Foreskin keratinocyte (primary cell): ENCODE measurements at places on chromosomes 13 and 19. TPM values are rescaled to one million over a fixed set of nuclear protein-coding genes. Genes with fewer than 3 reads are reported as not detected.

DNA sequence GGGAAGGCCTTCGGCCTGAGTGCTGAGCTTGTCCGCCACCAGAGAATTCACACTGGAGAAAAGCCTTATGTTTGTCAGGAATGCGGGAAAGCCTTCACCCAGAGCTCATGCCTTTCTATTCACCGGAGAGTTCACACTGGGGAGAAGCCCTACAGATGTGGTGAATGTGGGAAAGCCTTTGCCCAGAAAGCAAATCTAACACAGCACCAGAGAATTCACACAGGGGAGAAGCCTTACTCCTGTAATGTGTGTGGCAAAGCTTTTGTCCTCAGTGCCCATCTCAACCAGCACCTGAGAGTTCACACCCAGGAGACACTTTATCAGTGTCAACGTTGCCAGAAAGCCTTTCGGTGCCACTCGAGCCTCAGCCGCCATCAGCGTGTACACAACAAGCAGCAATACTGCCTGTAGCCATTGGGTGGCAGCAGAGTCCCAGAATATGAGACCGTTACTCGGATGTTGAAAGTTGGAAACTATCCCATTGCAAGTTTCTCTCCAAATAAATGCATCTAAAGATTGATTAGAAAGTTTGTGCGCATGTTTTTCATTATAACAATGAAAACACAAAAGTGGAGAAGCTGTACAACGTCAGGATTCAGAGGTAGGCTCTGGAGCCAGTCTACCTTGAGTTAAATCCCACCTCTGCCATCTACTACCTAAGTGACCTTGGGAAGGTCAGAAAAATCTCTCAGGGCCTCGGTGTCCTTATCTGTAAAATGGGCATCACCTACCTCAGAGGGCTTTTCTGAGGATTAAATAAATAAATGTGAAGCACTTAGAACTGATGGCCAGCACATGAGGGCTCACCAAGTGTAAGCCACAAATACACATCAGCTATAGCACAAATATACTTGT, 21.1 kb downstream of the ZNF473 start:
- no peak for DNase-seq

GRCh38 chr19:47100290-47100689, 13.3 kb downstream of the ZC3H4 start:
- no peak for DNase-seq

The PINLYP gene
- 16.6 and 19.5 TPM in 2 replicates for total RNA-seq

GRCh38 chr19:3537101-3537437, 1.9 kb upstream of the TEKTIP1 start:
- no peak for DNase-seq

The PSG6 gene
- total RNA-seq = not detected in 2 replicates

The PEX11G gene
- total RNA-seq = 1.9 and 2.0 TPM in 2 replicates

- no peak for DNase-seq
Observed at GRCh38 chr13:110272651-110273050, 34.3 kb downstream of the COL4A1 start.

DNA sequence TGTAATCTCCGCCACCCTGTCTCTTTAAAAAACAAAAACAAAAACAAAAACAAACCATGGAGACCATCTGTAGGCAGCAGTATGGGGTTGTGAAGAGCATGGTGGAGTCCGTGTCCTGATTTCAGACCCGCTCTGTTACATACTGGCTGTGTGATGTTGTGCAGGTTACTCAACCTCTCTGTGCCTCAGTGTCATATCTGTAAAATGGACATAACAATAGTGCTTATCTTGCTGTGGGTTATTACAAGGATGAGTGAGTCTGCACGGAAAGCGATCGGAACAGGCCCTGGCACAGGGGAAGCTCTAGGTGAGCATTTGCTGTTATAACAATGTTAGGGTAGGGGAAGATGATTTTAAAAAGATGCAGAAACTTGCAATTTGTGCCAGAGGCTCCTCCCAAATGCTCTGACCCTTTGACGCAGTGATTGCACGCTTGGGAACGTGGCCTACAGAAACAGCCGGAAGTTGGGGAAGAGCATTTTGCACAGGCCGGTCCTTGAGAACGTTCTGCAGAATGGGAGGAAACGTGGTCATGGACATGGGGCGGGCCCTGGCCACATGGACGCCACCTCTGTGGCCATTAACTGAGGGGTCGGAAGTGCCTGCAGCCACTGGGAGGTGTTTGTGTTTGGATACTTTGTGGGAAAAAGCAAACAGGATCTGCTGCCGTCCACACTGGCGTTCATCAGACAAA, 15.7 kb upstream of the SELENOW start:
- no peak for DNase-seq

GRCh38 chr13:110290826-110291225, 16.1 kb downstream of the COL4A1 start:
- no peak for DNase-seq

DNA sequence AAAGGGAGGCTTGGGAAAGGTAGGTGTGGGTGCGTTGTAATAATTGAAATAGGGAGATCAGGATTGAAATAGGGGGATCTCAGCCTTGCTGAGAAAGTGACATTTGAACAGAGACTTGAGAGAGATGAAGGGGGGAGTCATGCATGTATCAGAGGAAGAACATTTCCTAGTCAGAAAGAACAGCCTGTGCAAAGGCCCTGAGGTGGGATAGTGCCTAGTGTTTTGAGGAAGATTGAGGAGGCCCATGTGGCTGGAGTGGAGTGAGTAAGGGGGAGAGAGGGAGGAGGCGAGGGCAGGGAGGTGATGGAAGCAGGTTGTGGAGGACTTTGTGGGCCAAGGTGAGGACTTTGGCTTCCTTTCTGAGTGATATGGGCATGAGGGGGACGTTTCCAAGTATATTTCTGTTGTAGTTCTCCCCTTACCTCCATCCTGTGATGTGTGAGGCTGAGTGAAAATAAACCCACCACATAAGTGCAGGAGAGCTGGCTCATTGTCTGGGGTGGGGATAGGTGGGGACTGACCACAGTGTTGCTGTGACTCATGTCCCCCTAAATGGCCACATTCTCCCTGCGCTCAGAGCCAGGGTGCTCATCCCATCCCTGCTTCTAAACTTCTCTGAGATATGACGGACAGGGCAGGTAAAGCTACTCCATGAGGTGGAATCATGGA, 17.8 kb downstream of the ACTL9 start:
- DNase-seq = no peak

DNA sequence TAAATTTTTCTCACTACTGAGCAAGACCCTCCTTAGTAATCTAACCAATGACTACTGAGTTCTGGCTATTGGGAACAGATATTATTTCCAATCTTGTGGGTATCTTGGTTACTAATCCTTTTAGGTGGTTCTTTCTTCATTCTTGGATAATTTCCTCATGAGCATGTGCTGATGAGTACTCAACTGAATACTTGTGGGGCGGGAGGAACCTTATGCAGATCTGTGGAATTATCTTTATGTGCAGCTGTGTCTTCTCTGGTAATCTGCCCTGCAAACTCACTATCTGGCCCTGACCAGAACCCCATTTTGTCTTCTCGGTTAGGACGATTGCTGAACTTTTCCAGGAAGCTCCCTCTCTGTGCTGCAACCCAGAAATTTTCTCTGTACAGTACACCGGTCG, 89.7 kb upstream of the TRPC4 start:
- no peak for DNase-seq

DNA sequence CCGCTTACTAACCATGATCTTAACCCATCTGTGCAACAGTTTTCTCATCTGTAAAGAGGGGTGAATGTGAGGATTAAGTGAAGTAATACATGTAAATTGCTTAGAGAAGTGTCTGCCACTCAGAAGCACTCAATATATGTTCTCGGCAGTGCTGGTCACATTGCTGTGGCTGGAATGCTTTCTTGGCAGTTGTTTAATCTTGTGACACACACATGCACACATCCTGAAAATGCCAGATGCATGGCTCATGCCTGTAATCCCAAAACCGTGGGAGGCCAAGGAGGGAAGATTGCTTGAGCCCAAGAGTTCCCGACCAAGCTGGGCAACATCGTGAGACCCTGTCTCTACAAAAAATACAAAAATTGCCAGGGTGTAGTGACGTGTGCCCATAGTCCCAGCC, 4.9 kb upstream of the DMKN start:
- peak; percentile 74 for DNase-seq

DNA sequence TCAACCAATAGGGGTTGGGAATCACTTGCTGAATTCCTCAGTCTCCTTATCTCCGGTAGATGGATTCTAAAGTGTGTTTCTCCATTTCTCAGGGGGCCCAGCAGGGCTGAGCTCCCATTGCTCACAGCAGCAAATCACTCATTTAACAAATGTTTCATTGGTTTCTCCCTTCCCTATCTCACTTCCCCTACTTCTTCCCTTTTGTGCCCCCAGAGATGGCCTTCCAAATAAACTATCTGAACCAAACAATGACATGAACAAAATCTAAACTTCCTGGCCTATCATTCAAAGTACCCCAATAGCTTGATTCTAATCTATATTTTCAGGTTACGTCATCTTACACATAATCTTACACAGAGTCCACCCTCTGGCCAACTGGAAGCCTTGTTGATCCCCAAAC, 60.4 kb downstream of the DLEU7 start:
- no peak for DNase-seq

DNA sequence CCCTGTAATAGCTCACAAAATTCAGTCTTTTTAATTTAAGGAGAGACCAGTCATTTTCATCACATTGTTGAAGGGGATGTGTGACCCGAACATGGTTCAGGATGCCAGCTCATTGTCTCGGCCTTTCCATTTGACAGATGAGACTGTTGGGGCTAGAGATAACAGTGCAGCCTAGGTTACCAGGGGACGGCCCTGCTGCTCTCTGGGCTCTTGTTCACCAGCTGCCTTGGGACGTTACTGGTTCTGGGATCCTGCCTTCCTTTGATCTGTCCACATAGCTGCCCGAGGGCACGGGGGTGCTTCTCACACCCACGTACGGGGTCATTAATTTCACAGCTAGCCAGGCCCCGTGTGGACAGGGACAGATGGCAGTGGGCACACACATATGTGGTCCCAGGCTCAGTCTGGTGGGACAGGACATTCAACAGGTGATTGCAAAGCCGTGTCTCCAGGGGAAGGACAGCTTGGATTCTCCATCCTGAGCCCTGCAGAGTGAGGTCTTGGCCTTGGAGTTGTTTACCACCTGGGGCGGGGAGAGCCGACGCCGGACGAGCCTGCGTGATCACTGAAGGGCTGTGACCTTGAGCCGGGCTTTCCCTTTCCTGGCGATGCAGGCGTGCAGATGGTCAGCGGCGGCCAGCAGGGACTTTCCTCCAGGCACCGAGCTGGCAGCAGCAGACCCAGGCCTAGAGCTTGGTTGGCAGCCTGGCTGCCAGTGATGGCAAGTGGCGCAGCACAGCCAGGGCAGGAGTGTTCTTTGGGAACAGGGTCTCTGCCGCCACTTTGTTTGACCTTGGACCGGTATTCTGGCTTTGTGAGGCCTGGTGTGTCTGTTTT, 26.7 kb upstream of the NPAS1 start:
- no peak for DNase-seq

GRCh38 chr13:32229443-32229842, 85.7 kb downstream of the ZAR1L start:
- DNase-seq = no peak

DNA sequence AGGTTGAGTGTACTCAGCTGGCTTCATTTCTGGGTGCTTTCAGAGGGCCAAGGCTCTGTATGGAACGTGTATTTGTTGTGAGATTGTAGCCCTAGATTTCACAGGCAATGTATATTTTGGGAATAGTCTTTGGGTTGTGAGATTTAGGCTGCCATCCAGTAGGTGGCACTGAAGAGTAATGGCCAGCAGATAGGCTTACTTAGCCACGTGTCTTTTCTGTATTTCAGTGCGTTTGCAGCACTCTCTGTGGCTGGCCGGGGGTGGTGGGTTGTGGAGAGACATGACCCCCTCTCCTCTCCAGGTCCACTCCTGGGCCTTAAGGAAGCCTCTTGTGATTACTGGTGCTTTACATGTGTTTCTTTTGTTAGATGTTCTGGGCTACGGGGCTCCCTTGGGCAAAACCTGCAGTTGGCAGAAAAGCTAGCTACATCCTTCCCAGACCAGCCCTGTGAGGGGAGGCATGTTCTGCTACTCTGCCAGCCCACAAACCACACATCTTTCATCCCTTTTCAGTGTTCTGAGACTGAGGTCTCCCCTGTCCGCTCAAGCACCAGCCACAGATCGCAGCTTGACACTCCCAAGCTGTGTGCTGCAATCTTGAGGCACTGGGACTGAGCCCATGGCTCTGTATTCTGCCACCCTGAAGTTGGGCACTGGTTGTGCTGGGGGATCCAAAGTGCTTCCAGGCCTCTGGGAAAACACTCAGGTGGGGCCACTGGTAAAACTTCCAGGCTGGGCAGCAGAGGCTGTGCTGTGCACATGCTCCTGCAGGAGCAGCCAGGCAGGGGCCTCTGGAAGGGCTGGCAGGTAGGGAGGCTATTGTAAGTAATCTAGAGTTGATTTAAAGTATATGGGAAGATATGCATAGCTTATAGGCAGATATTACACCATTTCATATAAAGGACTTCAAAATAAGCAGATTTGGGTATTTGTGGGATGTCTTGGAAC, 1096.8 kb upstream of the PCDH20 start:
- no peak for DNase-seq

DNA sequence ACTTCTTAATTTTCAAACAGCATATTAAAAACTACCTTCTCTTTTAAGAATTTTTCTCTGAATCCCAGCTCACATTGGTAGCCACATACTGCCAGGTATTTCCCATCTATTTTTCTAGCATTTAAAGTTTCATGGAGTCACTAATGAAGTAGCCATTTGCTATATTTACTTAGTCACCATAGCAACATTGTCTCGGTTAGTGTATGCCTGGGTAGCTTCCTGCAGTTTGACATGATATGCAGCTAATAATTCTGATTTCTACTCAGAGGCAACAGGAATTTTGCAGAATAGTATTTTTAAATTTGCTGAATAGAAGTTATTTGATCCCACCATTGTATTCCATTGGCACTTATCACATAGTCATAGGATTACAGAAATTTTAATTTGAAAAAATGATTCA, 30.9 kb upstream of the KCTD4 start:
- no peak for DNase-seq

The EPSTI1 gene
- 16.0 and 26.2 TPM in 2 replicates for total RNA-seq

DNA sequence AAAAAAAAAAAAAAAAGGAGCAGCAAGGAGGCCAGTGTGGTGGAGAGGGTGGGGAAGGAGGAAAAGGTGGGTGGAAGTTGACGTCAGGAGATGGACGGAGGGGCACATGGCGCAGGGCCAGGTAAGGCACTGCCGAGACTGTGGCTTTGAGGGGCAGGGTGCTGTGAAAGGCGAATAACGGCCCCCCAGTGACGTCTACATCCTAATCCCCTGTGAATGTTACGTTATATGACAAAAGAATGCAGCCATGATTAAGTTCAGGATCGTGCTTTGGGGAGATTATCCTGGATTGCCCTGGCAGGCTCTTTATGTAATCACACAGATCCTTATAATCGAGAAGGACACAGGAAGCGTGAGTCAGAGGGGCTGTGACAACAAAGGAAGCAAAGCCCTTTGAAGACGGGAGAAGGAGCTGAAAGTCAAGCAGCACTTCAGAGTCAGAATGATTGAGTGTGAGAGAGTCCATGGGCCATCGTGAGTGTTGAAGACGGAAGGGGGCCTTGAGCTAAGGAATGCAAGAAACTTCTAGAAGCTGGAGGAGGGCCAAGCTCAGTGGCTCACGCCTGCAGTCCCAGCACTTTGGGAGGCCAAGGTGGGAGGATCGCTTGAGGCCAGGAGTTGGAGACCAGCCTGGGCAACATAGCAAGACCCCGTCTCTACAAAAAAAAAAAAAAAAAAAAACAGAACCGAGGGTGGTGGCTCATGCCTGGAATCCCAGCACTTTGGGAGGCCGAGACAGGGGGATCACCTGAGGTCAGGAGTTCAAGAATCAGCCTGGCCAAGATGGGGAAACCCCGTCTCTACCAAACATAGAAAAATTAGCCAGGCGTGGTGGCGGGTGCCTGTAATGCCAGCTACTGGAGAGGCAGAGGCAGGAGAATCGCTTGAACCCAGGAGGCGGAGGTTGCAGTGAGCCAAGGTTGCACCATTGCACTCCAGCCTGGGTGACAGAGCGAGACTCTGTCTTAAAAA, 13.8 kb upstream of the CEACAM16 start:
- DNase-seq = peak; percentile 41
